ENCODE measurements at places on chromosomes 2 and 18.

- ATAC-seq: no peak
Observed at GRCh38 chr2:85796341-85797262, 42.8 kb downstream of the ATOH8 start.

DNA sequence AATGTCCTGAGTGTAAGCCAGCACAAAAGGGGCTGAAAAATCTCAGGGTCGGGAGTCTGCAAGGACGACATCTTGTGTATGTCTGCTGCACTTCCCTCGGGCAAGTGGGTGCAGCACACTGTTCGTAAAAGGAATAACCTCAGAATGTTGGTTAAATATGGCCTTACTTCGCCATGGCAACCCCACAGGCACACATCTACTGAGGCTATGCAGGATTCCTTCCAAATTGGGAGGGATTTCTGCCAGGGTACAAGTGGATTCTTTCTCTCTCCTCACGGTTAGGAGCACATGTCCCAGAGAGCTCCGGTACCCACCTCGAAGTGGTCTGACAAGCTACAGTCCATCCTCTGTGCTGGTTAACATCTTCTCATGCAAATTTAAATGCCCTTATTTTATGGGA, 277.7 kb upstream of the PXDN start:
- no peak for ATAC-seq

GRCh38 chr2:172817411-172817810, 81.8 kb downstream of the RAPGEF4 start:
- no peak for ATAC-seq

- ATAC-seq: no peak
Observed at GRCh38 chr2:61011678-61012077, 5.8 kb upstream of the PEX13 start.

- no peak for ATAC-seq
Observed at GRCh38 chr2:218659988-218660358, 490 bp downstream of the BCS1L start.

Measured in activated CD4-positive, CD25-positive, alpha-beta regulatory T cell treated with anti-CD3 and anti-CD28 coated beads, Interleukin-2, amount 50 U/mL, for 24 hours (primary cell).